ENCODE measurements at places on chromosomes 6 and 20.

DNA sequence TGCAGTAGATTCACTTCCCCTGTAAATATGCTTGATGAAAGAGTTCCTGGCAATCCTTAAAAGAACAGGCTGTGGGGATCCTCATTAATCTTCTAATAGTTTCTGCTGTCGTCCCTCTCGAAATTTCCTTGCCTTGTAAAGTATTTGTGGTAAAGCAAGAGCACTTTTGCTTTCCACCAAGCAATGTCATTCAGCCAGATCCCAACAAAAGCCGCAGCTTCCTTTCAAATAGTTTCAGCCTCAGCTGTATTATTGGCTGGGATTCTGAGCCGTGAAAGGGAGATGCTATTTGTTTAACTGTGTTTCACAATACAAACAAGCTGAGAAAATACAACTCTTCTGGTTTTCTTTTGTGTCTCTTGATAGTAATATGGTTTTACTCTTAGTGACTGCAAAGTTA, 48.9 kb upstream of the EPHA7 start:
- DNase-seq, result no peak

DNA sequence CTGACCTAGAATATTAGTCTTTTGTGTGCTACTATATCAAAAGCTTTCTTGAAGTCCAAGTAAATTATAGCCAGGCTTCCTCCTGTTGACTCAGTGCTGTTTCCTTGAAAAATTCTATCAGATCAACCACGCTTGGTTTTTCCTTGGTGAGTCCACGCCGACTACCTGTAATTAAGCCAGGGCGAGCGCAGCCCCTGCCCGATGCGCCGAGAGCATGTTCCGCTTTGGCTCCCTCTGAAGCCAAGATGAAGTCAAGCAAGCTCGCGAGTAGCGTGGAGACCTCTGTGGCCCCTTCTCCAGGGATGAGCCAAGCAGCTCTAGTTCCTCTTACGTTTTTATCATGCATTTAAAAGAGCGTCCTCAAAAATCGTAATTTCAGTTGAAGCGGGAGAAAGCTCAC, 641.2 kb downstream of the CDH26 start:
- DNase-seq, result no peak

GRCh38 chr6:150229436-150230163, 86.8 kb downstream of the PPP1R14C start:
- DNase-seq, result no peak

DNA sequence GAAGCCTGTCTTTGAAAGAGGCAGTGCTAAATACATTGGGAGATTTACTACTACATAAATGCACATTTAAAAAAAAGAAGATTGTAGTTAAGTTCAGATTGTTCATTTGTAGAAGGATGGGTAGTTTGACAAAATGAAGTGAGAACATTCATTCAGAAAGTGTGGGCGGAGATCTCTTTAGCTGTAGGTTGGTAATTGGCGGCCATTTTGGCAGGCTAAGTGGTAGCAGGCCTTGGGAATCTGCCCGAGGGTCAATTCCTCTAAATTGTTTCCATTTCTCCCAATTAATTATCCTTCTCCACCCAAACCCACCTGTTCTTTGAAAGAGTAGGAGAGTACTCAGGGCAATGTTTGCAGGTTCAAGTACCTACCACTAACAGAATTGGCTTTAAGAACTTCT, 17.9 kb downstream of the SOX4 start:
- no peak for DNase-seq

DNA sequence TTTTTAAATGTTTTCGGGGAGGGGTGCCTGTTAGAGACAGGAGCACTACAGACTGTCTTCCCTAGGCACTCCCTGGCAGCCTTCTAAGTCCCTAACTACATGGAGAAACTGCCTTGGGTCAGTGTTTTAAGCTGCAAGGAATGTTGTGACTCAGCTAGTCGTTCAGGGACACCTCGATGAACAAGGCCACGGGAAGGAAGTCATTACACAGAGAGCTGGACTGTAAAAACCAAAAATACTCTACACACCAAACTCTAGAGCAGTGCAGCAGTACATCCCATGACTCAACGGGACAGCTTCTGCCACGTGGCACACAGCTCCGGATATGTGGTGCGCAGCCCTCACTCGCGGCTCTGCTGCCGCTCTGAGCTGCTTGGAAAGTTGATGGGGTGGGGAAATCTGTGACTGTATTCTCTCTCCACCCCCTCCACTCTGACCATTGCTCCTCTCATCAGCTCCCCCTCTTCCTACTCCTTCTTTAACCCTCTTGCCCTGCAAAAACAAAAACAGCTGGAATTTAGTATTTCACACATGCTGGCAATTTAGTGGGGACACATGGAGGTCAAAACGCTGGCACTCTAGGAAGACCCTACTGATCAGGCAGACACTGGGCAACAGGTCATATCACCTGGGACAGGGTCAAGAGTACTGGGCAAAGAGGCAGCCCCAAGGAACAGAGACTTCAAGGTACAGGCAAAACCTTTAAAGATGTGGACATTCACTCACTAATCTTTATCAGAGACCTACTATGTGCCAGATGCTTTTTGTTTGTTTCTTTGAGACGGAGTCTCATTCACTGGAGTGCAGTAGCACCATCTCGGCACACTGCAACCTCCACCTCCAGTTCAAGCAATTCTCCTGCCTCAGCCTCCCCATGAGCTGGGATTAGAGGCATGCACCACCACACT, 10.9 kb upstream of the LPIN3 start:
- DNase-seq, result no peak

DNA sequence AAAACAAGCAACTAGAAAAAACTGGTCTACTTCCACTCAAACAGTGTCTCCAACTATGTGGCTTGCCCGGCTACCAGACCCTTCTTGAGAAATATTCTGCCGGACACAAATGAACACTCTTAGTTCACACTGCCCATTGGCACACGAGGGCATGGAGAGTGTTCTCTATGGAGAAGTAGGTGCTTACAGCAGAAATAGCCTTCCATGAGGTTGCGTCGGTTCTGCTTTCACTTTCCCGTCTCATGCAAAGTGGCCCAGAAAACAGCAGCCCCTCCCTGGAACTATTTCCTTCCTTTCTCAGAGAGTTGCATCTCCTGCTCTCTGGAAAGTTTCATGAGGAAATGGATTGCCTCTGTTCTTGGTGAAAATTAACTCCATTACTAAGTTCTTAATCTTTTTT, 9.5 kb upstream of the HLA-DOA start:
- DNase-seq, result peak; percentile 71

DNA sequence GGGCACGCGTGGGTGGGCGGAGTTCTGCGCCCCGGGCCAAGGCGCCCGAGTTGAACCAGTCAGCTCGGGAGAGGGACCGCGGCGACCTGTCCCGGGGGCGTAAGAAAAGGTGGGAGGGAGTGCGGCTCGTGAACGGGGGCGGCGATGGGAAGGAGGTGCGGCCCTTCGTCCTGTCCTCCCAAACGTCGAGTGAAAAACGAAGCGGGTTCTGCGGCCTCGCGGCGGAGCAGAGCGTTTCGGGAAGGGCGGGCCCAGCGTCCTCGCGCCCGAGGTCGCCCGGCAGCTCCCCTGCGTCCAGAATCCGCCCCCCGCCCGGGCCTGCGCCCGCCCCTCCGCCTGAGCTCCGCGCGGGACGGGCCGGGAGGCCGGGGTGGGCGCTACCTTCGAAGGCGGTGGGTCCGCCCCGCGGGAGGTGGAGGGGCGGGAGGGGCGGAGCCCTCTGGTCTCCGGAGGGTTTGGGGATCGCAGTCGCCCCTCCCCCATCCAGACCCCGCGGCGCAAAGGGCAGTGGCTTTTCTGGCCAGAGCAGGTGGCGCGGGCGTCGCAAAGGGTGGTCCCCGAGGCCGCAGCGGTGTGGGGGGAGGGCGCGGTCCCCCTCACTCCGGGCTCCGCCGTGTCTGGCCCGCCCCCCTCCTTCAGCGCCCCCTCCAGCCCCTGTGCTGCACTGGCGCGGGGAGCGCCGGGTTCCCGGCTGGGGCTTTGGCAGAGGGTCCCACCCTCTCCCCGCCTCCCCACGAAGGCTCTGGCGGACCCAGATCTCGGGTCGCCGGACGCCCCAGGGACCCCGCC, 838 bp downstream of the STMN3 start:
- no peak for DNase-seq

GRCh38 chr6:25178336-25179035, 100.7 kb upstream of the CARMIL1 start:
- DNase-seq, result no peak

GRCh38 chr6:146210406-146211083, 181.7 kb downstream of the GRM1 start:
- DNase-seq, result no peak

- no peak for DNase-seq
These were observed 172.4 kb downstream of the MOXD1 start for GRCh38 chr6:132228894-132229293.

DNA sequence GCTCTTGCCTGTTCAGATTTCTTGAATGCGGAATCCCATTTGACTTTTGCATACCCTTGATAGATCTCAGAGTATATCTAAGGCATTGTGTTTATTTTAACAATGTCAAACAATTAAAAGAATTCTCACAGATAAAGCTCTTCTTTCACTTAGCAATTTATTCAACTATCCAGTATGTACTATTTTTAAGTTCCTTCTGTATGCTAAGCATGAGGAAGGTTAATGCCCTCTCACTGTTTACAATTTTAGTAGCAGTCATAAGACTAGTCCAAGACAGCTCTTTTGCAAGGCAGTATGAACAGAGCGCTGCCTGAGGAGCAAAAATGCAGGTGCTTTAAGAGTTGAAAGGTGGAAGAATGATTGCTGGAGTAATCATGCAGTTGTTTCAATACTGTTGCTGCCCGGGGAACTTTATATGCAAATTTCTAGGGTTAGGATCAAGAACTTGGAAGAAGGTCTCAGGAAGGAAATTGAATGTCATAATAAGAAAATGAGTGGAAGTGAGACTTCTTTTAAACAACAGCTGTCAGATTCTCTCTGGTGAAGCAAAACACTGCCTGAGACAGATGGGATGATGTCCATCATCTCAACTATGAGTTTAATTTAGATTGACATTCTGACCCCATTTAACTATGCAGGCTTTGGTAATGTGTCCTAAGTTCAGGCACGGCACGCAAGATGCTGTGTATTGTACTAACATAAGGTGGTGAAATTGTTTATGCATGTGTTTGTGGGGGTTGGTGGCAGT, 1303.5 kb upstream of the CITED2 start:
- no peak for DNase-seq

GRCh38 chr6:150994026-150994425, 128.5 kb downstream of the MTHFD1L start:
- no peak for DNase-seq

DNA sequence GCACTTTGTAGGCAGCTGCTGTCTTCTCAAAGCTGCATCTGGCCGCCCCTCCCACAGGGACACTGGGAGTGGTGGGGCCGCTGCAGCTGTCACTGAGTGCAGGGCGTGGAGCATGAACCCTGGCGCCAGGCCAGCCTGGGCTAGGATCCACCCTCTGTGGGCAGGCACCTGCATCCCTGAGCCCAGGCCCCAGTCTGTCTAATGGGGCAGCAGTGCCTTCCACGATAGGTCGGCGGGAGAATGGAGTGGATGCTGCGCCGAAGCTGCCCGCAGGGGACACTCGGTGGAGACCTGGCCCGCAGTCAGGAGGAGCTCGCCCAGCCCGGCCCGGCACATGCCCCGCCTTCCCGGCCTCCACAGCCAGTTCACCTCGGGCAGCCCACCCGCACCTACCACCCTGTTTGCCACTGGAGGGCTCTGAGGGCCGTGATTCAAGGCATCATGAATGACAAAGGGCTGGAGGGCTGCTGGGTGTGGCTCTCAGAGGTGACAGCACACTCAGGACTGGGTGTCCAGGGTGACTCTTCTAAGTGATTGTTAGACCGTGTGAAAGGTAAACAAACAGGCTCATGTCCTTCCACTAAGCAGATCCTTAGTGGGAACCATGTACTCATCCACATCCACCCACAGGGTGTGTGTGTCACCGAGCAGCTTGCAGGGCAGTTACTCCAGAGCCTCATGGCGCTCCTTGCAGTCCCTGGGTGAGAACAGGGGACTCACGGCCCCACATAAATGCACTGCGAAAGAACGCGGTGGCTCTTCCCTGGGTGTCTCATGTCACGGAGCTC, 133.9 kb downstream of the AGPAT4 start:
- no peak for DNase-seq

DNA sequence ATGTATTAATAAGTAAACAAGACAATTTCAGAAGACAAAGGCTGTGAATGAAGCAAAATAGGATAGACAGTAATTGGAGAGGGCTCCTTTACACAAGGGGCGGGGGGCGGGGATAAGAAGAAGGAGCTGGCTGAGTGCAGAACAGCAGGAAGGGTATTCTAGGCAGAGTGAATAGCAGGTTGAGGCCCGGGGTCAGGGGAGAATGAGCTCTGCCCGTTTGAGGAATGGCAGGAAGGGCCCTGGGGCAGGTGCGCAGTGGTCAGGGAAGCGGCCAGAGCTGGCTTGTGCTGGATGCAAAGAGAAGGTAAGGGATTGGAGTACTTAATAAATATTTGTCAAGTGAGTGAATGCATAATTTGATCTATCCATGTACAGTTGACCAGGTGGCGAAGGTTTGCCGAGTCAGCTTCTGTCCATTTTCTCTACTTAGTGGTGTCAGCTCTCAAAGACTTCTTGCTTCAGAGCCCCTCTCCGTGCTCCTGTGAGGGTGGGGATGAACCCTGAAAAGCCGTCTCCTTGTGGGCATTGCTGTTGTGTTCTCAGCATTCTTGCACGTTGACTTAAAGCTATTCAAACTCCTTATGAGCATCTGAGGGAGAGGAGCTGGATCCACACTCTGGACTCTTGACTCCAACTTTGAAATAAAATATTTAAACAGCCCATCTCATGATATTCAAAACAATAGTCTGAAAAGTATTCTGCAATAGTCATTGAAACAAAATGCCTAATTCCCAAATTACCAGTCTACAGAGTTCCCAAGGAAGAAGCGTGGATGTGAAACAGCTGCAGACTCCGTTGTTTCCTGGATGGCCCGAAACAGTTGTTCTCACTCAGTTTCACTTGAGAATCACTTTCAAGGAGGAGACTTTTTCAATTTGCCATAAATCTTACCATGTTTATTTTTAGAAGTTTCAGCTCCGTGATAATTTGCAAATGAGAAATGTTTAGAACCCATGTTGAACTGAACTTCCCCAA, 105.1 kb downstream of the EDN3 start:
- no peak for DNase-seq

DNA sequence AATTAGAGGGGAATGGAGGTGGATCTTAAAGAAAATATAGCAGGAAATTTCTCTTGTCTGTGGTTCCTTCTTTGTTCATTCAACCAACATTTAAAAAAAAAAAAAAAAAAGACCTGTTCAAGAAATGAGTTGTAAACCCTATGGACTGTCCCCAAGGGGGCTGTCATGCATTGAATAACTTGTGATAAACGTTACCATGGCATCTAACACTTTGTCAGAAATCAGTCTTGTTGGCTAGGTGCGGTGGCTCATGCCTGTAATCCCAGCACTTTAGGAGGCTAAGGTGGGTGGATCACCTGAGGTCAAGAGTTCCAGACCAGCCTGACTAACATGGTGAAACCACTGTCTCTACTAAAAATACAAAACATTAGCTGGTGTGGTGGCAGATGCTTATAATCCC, 381.7 kb downstream of the BCKDHB start:
- DNase-seq, result no peak

DNA sequence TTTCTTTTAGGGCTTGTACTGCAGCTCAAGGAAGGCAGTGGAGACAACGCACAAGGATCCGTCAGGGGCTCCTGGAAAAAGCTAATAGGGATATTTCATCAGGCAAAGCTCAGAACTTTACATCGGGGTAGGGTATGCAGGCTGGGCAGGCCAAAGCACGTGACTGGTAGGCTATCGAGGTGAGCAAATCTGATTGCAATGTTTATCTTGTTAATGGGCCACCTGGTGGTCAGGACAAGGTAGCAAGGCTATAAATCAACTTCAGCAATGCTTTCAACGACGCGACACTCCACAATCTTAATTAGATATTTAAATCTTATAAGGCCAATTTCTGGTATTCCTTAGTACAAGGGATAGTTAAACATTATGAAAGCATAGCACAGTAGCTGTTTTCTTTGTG, 1302.8 kb upstream of the EYS start:
- DNase-seq, result no peak
